ENCODE measurements at places on chromosomes 12 and 14. TPM values are rescaled to one million over a fixed set of nuclear protein-coding genes. Genes with fewer than 3 reads are reported as not detected.

DNA sequence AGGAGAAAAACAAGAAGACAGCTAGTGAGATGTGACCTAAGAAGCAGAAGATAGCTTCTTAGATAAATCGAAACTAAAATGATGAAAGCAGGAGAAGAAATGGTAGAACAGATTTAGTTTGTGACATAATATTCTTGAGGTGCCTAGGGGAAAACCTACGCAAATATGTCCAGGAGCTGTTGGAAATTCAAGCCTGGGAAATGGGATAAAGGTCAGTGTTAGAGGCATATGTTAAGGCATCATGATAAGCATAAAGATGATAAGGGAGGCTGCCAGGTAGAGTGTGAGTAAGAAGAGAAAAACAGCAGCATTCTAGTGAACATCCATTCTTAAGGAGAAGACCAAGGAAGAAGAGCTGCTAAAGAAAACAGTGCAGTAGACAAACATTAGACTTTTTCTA, 109.6 kb upstream of the LGR5 start:
- no peak for DNase-seq

GRCh38 chr14:54568821-54569595, 2.1 kb downstream of the SAMD4A start:
- DNase-seq = peak; percentile 31

TOMM20L gene
- not detected for polyA plus RNA-seq

TMX1 gene
- 23.0 TPM for polyA plus RNA-seq

- no peak for DNase-seq
Measured at GRCh38 chr12:38890102-38890855, 15.1 kb downstream of the CPNE8 start.

GRCh38 chr12:79547735-79548609, 142.8 kb downstream of the PAWR start:
- peak; percentile 91 for DNase-seq

DNA sequence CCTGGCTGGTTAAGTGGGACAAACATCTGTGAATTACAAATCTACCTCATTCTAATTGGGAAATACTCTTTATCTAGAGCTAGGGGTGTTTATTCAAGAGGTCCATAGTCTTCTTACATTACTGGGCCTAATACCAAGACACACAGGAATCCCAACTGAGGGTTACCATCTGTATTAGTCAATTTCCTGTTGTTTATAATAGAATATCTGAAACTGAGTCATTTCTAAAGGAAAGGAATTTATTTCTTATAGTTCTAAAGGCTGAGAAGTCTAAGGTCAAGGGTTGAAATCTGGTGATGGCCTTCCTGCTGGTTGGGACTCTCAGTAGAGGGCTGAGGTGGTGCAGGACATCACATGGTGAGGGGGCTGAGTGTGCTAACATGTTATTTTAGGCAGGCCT, 36.0 kb downstream of the RTRAF start:
- no peak for DNase-seq

GRCh38 chr12:130288691-130289090, 49.0 kb upstream of the PIWIL1 start:
- no peak for DNase-seq

- DNase-seq = no peak
Measured at GRCh38 chr12:114685320-114685781, 1.4 kb upstream of the TBX3 start.

CEP83 gene
- 6.2 TPM for polyA plus RNA-seq

GRCh38 chr14:62138593-62138992, 376.4 kb downstream of the SNAPC1 start:
- DNase-seq = no peak
